Activated T-cell treated with anti-CD3 and anti-CD28 coated beads, Interleukin-2, amount 50 U/mL, for 72 hours (primary cell): ENCODE measurements at places on chromosomes 1 and 21. TPM values are rescaled to one million over a fixed set of nuclear protein-coding genes. Genes with fewer than 3 reads are reported as not detected.

DNA sequence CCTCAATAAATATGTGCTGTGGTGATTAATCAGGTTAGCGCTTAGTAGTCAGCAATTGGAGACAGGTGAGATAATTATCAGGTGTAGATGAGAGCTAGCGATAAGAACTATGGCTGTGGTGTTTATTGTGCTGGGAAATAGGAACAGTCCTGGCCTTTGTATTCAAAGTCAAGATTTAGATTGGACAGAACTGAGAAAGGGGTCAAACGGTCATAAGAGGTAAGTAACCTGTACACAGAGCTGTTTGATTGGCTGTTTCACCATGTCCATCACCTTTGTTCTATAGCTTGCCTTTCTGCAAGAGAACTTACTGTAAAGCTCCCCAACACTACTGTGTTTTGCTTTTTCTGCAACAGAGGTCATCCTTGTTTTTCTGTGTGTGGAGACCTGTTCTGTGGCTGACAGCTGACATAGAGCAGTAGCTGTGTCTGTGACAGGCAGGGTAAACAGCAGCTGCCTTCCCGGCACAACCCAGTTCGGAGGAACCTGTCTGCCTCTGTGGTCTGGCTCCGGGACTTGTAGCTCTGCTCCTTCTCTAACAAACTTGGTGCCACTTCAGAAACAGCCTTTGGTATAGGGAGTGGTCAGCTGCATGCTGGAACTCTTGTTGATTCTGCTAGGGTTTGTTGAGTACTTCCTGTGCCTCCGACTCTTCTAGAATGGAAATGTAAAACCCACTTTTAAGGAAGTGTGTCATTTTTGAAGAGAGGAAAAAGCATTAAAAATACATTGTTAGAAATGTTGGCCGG is 21.1 kb upstream of the CDC42 start:
- DNase-seq, result peak; percentile 58

GRCh38 chr1:246827396-246827795 is 103.2 kb downstream of the SCCPDH start:
- no peak for DNase-seq

DNA sequence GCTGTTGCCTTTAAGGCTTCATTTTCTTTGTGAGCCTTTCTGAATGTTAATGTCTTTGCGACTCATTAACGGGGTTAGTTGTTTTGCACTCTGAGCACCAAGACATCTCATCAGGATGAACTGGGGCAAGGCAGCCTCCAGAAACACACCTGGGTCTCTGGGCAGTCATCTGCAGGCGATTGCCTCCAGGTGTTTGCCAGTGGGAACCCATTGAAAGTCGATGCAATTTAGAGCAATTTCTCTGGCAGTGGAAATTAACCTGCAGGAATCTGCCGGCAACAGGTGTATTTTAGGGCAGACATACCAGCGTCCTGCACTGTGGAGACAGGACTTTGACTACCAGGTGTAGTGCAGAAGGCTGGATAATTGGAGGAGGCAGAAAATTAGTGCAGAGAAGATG is 661.0 kb upstream of the PTBP2 start:
- no peak for DNase-seq

DNA sequence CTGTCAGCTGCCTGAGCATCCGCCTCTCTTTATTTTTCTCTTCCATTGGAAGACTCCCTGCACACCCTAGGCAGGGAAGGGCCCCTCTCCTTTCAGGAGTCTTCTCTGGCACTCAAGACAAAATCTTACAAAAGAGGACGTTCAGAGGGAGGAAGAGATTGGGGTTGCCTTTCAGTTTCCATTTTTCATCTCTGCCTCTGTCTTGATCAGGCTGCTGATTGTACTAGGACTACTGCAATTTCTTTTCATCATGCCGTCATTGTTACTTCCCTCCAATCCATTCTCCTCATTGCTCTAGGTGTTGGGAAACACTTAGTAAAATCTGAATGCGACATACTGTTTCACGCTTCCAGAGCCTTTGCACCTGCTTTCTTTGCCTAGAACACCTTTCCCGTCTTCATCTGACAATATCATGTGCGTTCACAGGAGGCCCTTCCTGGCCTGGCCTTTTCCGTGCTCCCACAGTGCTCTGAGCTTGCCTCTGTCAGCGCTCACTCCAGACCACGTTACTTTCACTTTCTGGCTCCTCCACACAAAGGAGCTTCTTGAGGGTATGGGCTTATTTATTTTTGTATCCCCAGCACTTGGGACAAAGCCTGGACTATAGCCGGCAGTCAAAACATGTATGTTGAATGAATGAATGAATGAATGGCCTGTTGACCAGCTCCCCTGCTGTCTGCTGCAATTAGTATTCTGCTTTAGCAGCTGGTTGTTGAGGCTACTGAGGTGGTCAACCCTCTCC is 10.9 kb downstream of the LRRC71 start:
- no peak for DNase-seq

DNA sequence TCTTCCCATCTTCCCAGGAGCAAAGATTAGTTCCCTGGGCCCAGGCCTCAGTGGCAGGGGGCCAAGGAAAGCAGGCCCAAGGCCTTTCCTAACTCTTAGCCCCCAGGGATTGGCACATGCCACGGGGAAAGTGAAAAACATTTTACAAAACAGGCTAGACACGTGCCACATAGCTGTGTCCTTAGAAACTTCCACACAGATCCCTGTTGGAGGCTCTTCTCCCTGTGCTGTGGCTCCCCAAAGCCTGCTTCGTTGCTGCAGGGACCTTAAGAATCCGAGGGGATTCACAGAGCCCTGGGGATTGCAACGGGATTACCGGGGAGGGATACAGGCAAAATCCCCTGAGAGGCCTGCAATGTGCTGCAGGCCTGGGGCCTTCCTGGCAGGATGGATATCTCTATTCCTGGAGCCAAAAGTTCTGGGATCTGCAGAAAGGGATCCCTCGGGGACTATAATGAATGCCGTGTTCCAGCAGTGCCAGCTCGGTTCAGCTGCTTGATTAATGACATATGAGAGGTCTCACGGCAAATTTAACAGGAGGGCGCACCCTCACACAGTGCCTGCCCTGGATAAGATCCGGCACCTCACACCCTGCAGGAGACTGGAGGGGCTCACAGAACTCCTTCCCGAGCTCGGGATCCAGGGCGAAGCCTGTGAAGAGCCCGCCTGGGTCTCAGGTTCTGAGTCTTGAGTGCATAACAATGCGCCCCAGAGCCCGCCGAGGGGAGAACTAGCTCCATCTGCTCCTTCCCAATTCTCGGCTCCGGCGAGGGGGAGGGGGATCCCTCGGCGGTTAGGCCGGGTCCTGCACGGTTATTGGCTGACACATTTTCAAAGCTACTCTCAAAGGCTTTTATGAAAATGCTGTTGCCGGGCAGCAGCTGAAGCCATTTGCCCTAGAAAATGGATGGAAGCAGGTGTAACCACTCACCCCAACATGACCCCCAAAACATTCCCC is 15.3 kb upstream of the RGS8 start:
- DNase-seq, result no peak

GRCh38 chr21:29582855-29583254 is 284.1 kb downstream of the BACH1 start:
- no peak for DNase-seq

DNA sequence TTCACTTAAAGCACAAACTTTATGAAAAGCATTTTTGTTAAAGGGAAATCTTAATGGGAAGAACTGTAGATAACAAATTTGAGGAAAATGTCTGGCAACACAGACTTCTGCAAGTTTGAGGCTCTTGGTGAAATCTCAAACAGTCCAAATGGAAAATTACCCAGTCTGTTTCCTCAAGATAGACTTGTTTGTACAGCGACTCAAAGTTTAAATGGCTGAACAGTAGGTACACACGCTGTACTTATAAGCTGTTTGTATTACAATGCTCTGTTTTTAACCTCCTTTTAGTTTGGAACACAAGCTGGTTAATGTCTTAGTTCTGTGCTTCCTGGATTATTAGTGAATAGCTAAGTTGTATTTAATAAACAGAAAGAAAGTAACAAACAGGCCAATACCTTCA is 217.1 kb downstream of the NFIA start:
- no peak for DNase-seq

GRCh38 chr21:46207920-46208591 is 20.5 kb downstream of the LSS start:
- no peak for DNase-seq

- no peak for DNase-seq
Observed at GRCh38 chr1:1115136-1115785, 628 bp downstream of the C1orf159 start.

GRCh38 chr1:88001460-88001859 is 672.8 kb downstream of the LMO4 start:
- DNase-seq, result no peak

- DNase-seq, result no peak
Observed at GRCh38 chr1:53878492-53879105, 11.0 kb downstream of the YIPF1 start.

- no peak for DNase-seq
Observed at GRCh38 chr1:32877211-32878110, 6.7 kb upstream of the FNDC5 start.

GRCh38 chr1:197773856-197774255 is 1.4 kb downstream of the DENND1B start:
- DNase-seq, result no peak

DNA sequence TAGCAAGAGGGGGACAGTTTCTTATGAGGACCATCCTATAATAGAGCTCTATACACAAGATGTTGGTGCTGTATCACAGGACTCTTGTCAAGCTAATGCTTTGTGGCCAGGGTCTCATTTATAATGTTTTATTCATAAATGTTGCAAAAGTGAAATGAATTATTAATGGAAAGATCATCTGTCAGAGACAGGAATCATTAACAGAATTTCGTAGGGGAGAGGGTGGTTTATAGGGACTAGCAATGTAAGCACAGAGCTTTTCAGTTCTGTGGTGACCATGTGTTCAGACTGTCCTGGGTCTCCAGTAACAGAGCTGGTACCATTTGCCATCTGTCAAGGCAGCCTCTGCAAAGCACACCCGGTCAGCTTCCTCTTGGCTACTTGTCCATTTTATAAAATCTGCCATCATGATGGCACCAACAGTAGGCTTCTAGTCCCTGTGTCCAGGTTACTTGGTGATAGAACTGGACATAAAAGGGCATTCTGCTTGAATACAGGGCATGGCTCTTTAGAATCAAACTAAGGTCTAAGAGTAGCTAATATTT is 36.2 kb downstream of the LPAR3 start:
- DNase-seq, result no peak

DNA sequence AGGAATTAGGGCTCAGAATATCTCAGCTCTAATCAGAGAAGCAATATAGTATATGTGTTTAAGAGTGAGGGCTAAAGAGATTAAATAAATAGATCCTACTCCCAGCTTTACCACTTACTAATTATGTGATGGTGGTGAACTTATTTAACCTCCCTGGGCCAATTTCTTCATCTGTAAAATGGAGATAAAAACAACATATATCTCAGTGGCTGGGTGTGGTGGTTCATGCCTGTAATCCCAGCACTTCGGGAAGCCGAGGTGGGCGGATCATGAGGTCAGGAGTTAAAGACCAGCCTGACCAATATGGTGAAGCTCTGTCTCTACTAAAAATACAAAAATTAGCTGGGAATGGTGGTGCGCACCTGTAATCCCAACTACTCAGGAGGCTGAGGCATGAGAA is 135.2 kb downstream of the SLC44A5 start:
- no peak for DNase-seq

- no peak for DNase-seq
Observed at GRCh38 chr1:153190373-153190772, 12.9 kb upstream of the LELP1 start.

DNA sequence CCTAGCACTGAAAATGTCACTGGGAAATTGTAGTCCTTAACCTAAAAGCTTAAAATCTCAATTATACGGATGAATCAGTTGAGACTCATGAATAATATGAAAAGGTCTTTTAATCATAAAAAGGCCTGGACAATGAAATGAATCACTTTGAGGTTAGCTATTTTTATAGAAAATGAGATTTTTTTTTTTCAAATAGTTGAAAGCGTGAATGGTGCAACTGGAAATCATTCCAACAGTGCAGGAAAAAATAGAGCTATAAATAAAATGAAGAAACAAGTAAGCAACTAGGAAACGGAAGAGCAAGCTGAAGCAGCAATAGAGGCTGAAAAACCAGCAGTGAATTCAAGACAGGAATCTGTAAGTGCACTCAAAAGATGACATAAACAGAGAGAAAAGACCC is 142.9 kb downstream of the BACH1 start:
- DNase-seq, result no peak

- no peak for DNase-seq
Observed at GRCh38 chr1:72186733-72187307, 95.5 kb downstream of the NEGR1 start.

DNA sequence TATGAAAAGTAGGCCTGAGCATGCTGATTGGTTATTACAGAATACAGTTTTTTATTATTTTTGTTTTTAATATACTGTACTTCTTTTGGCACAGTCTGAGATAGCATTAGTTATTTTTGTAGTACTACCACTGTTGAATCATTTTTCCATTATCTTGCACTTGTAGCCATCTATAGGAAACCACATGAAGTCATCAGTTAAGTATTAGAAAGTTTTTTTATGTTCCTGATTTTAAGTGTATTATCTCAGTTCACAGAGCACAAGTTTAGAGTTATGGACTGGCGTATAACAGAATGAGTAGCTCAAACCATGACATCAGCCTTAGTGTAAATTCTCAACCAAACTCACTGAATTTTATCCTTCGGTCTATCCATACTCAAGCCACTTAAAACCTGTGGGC is 22.8 kb downstream of the DHX9 start:
- DNase-seq, result no peak

GRCh38 chr1:156746728-156747631 is 4.5 kb downstream of the HDGF start:
- peak; percentile 43 for DNase-seq

- DNase-seq, result no peak
Observed at GRCh38 chr1:25875856-25876692, 566 bp upstream of the PAQR7 start.

- no peak for DNase-seq
Observed at GRCh38 chr1:185894791-185895190, 160.6 kb downstream of the HMCN1 start.

DNA sequence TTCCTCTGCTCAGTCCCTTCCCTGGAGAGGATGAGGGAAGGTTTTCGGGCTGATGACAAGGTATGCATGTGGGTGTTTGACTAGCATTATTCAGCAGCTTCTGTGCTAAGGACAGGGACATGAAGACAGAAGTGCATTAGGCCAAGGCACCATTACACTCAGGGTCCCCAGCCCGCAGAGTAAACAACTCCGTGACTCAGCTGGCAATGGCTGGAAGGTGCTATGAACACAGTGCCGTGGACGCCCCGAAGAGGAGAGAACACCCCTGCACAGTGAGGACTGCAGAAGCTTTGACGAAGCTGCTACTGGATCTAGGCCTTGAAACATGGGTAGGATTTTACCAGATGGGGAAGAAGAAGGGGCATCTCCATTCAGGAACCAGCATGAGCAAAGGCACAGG is 13.7 kb upstream of the EPS8L3 start:
- no peak for DNase-seq

- no peak for DNase-seq
Observed at GRCh38 chr21:30986965-30987364, 51.3 kb downstream of the KRTAP19-8 start.

GRCh38 chr1:102715150-102715549 is 393.2 kb downstream of the COL11A1 start:
- DNase-seq, result no peak

ATP1A4 gene
- total RNA-seq, result not detected

CAMK1G gene
- 0.63 TPM for total RNA-seq

ZNF593OS gene
- total RNA-seq, result not detected

CA6 gene
- 1.6 TPM for total RNA-seq

GPR25 gene
- not detected for total RNA-seq

ACTL8 gene
- not detected for total RNA-seq

CNIH3 gene
- 0.62 TPM for total RNA-seq

TIAM1 gene
- 62.2 TPM for total RNA-seq

DUSP23 gene
- total RNA-seq, result 14.2 TPM

FCRL4 gene
- total RNA-seq, result not detected
